ENCODE measurements at places on chromosomes 1 and 21.

DNA sequence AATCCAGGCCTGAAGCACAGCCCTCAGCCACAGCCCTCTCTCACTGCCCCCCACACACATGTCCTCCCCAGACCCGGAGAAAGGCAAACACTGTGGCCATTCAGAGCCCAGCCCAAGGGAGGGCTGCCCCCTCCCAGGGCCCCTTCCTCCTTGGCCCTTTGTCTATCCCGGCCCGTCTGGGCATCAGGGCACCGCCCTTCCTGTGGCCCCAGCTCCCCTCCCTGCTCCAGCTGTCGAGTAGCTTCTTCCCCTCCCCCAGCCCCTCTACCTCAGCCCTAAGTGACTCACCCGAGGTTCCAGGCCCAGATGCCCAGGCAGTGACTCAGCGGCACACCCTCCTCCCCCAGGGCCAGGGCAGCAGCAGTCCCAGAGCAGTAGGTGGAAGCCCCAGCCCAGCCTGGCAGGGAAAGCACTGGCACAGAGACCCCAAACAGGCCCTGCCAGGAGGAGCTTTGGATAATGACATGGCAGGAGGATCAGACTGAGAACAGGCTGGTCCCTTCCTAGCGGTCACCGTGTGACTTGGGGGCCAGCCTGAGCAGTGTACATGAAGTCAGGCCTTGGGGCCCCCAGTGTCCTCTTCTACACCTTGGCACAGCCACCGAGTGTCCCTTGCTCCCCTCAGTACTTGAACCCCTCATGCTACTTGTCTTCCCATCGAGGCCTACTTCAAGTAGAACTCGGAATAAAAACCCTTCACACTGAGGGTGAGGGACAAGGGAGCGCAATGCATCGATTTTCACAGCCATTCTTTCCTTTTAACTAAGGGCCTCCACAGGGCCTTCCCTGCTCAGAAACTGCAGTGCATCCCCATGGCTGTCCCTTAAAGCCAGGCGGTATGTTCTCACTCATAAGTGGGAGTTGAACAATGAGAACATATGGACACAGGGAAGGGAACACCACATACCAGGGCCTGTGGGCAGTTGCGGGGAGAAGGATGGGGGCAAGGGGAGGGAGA lies 1.0 kb upstream of the S100A2 start:
- peak; percentile 68 for DNase-seq

GRCh38 chr1:163863731-163864130 lies 542.0 kb downstream of the NUF2 start:
- DNase-seq, result no peak

DNA sequence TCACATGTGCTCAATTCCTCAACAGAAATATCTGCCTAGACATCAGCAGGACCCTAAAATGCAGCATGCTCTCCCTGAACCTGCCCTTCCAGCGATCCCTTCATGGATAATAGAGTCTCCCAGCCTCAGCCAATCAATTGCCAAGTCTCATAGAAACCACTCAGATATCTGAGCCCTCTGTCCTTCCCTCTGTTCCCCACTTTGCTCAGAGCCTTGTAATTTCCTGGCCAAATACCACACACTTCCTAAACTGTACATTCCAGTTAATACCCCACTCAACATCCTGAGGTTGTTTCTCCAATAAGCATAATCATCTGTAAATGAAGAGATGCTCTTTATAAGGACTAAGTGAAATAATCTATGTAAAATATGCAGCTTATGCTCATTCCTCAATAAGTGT lies 59.3 kb upstream of the PTGFRN start:
- DNase-seq, result no peak

DNA sequence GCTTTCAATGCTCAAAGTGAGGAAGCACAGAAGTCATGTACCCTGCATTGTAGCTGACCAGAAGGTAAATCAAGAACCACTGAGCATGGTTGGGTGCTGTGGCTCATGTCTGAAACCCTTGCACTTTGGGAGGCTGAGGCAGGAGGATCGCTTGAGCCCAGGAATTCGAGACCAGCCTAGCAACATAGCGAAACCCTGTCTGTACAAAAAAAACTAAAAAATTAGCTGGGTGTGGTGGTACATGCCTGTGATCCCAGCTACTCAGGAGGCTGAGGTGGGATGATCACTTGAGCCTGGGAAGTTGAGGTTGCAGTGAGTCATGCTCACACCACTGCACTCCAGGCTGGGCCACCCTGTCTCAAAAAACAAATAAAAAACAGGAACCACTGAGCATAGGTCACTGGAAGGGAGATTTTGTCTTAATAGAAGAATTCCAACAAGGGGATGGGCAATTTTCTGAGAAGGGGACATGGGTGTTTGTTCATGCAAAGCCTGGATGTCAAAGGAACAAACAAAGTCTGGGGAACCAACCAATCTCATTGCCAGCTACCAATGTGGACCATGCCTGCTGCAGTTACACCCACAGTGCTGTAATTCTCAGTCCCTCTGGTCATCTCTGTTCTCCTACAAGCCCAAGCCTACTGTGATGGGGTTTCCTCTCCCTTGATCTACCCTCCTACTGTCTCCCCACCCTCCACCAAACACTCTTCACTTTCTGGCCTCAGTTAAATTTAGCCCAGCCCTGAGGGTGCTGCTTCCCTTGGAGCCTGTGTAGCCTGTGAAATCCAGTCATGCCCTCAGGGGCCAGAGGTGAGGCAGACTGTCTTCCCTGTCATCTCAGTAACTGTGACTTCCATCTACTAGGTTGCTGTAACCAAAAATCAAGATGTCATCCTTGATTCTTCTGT lies 47.9 kb downstream of the ELF3 start:
- DNase-seq, result no peak

GRCh38 chr1:41887365-41887764 lies 31.4 kb downstream of the HIVEP3 start:
- DNase-seq, result no peak

GRCh38 chr1:85569122-85569521 lies 11.4 kb upstream of the CCN1 start:
- DNase-seq, result no peak

DNA sequence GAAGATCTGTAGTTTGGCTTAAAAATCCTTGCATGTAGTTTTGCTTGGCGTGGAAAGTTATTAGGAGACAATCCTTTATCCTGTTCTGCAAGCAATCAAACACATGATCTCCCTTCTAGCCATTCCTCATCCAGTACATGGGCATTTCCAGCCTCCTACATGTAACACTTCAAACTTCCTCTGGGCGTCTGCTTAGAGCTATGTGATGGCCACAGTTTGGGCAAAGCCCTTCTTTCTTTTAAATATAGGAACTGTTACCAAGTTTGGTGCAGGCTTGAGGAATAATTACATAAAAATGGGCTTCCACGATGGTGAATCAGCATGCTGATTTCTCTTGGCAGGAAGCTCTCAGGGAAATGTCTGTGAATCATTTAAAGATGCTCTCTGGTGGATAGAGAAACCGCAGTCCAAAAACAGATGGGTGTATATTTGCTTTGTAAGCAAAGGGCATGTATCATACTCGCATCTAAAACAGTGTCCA lies 176.9 kb upstream of the FMN2 start:
- no peak for DNase-seq

- DNase-seq, result no peak
Observed at GRCh38 chr1:81388435-81388834, 412.3 kb upstream of the ADGRL2 start.

DNA sequence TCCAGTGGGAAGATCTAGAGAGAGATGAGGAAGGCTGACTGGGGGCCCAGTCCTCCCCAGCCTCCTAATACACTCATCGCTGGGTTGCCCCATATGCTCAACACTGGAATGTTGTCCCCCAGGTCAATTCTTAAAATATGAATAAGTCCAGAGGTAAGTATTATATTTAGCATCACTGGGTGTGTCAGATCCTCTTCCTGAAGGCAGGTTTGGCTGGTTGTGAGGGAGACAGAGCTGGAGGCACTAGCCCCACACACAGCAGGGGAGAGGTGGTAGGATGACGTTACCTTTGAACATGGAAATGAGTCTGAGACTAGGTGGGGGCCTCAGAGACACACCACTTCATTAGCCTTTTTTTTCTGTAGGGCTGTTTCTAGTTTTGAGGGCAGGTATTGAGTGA lies 42.6 kb downstream of the SLC44A3 start:
- no peak for DNase-seq

- DNase-seq, result no peak
Observed at GRCh38 chr1:202567738-202568137, 142.5 kb downstream of the SYT2 start.

DNA sequence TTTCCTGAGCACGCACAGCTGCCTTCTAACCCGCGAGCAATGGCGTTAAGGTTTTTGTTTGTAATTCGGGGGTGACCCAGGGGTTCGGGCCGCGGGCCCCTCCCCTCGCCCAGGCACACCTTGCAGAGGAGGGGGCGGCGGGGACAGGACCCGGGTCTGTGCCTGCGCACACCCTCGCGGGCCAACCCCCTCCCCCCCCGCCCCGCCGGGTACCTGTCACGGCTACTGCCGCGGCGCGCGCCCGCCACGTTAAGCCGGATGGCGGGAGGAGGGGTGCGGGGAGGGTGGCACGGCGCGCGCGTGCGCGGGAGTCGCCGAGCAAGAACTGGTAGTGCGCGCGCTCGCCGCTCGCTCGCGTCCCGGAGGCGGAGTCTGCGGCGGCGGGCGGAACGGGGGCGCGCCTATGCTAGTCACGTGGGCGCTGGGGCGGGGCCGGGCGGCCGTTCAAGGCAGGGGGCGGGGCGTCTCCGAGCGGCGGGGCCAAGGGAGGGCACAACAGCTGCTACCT lies at the start of gene TPTE:
Gene TPTE, plus strand, starts transcription at position 493 of the 508 bp plus-strand sequence. CDS start 17,141 bp downstream, outside the sequence.
- DNase-seq, result no peak

- no peak for DNase-seq
Observed at GRCh38 chr1:14627608-14628489, 29.4 kb downstream of the KAZN start.

GRCh38 chr1:159817276-159818041 lies 9.2 kb upstream of the SLAMF8 start:
- no peak for DNase-seq

- DNase-seq, result no peak
Observed at GRCh38 chr1:223276029-223276428, 87.9 kb downstream of the SUSD4 start.

GRCh38 chr1:230282157-230282556 lies 144.0 kb downstream of the PGBD5 start:
- no peak for DNase-seq

GRCh38 chr1:243507672-243508302 lies 251.9 kb downstream of the SDCCAG8 start:
- no peak for DNase-seq

DNA sequence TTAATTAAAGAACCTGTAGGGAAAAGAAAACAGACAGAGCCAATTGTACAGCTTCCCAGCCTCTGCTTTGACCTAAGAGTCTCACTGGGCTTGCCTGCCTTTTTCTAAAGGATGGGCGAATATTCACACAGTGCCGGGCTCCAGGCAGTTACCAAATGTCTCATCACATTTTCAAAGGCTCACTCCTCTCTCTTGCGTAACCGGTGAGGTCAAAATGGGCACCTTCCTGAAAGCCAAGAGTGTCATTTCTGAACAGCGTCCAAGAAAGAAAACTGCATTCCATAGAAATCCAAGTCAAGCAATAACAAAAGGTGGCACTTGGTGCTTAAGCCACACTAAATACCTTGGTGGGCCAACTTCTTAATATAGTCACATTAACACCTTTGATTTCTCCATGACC lies 710 bp upstream of the PALMD start:
- no peak for DNase-seq

GRCh38 chr1:2373551-2374251 lies 17.7 kb downstream of the MORN1 start:
- DNase-seq, result no peak

DNA sequence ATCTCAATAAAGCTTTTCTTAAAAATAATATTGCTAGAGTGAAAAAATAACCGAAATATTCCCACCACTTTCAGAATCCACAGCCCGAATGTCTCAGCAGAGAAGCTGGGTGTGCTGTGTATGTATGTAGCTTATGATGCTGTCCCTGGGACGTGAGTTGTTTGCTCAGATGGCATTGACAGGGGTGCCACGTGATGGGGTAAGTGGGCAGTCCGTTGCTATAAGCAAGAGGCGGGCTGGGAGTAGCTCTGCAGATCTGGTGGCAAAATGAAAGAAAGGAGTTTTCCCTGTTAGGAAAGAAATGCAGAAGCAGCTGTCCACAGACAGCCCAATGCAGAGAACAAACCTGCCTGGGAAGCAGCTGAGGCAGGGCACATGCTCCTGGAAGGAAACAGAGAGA lies 3.8 kb upstream of the FAM20B start:
- DNase-seq, result no peak

GRCh38 chr1:155835548-155835947 lies 21.5 kb downstream of the GON4L start:
- no peak for DNase-seq

GRCh38 chr1:212440419-212440818 lies 7.7 kb downstream of the NENF start:
- no peak for DNase-seq

DNA sequence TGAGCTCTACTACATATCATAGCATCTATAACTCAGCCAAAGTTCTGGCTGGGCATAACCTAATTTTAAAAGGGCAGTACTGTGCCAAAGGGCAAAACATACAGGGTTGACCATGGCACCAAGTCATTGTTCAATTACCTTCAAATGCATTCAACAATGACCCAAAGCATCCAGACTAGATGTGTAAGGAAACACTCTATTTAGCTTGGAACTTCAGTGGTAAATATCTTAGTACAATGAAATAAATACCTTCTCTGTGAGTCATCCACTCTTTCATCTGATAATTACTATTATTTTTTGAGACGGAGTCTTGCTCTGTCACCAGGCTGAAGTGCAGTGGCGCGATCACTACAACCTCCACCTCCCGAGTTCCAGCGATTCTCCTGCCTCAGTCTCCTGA lies 70.0 kb downstream of the NVL start:
- no peak for DNase-seq

GRCh38 chr1:163596541-163597258 lies 274.9 kb downstream of the NUF2 start:
- DNase-seq, result no peak

GRCh38 chr1:201226859-201227488 lies 36.4 kb downstream of the IGFN1 start:
- DNase-seq, result no peak

DNA sequence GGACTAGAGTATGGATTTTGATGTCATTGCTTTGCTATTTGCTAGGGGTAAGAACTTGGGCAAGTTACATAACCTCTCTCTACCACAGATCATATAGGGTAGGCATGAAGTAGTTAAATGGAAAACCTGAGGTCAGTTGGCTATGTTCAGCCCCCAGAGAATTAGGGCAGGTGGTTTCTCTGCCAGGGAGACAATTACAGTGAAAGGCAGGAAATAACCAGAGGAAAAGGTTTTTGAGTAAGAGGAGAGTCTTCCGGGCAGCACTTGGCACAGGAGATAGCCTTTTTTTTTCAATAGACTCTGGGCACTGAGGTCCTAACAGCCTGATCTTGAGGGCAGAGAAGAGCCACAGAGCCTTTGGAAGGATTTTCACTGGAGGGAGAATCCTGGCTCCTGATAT lies 16.7 kb upstream of the SERBP1 start:
- DNase-seq, result no peak
